ENCODE measurements at places on chromosomes 5 and 9.

DNA sequence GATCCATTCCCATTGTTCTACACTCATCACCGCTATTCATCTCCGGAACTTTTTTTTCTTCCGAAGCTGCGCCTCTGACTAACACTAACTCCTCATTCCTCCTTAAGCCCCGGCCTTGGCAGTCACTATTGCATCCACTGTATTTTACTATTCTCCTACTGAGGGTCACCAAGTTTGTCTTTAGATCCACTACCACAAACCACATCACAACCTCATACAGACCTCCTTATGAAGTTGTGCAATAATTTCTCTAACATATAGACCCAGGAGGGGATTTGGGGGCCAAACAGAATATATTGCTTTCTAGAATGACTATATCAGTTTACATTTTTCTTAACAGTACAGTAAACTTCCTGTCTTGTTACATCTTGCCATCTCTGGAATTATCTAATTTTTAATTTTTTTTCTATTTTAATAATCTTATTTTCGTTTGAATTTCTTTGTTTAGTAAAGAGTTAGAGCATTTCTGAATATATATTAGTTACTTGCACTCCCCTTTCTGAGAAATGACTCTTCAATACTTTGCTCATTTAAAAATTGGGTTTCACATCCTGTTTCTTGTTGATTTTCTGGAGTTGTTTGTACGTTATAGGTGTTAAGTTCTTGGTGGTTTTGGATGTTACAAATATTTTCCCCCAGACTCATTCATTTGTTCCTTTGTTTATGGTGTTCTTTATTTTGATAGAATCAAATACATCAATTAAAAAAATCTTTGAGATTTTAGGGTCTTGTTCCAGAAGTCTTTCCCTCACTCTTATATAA is 37.1 kb downstream of the DMRT2 start:
- DNase-seq: no peak

GRCh38 chr5:149500922-149501582 is 50.2 kb downstream of the CSNK1A1 start:
- DNase-seq: peak; percentile 83

GRCh38 chr9:86577420-86578333 is 223.5 kb upstream of the TUT7 start:
- no peak for DNase-seq

DNA sequence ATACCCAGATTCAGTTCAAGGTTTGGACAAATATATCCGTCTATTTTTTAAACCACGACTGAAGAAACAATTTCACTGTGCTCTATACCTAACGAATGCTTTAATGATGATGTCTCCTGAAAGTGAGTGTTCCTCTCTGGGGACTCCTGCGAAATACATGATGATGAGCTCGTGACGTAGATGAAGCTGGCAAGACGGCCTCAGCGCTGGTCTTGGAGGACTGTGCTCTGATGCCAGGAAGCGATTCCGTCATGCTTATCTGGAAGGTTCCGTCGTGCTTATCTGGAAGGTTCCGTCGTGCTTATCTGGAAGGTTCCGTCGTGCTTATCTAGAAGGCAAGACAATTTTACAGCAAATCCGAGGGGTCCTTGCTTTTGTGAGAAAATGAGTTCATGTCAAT is 250.8 kb upstream of the IRX2 start:
- DNase-seq: no peak

- no peak for DNase-seq
Observed at GRCh38 chr5:79109527-79110492, 1.8 kb upstream of the BHMT start.
